Activated CD8-positive, alpha-beta memory T cell treated with anti-CD3 and anti-CD28 coated beads for 24 hours (primary cell): ENCODE measurements at places on chromosomes 13 and 19.

DNA sequence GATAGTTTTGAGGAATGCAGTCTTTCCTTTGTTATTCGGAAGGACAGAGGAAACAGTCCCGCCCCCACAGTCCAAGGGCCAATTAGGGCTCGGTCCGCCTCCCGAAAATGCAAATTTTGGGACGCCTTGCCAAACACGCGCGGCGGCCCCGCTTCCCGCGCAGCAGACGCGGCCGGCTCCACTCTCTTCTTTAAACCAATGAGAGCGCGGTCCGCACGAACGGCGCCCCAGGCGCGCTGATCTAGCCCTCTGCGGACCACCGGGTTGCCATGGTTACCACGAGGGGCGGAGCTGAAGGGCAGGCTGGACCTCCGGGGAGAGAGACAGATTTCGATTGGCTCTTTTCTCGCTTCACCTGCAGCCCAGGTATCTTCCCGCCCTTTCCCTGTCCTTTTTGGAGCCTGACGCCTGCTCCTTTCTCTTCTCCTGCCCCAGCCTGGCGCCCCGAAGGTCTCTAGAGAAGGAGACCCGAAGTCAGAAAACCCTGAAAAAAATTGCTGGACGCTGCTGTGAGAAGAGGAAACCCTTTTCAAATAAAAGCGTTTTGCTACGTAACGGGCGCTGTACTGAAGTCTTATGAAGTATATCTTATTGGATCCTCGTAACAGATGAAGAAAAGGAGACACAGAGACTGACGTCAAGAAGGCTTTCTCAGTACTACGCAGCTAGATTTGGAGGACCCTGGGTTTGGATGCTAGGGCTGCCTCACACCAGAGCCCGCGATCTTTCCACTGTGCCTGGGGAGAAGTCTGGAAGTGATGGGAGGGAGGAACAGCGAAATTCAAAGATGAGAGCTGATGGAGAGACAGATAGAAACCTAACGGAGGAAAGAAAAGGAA lies 2.0 kb downstream of the PTH2 start:
- DNase-seq: no peak

DNA sequence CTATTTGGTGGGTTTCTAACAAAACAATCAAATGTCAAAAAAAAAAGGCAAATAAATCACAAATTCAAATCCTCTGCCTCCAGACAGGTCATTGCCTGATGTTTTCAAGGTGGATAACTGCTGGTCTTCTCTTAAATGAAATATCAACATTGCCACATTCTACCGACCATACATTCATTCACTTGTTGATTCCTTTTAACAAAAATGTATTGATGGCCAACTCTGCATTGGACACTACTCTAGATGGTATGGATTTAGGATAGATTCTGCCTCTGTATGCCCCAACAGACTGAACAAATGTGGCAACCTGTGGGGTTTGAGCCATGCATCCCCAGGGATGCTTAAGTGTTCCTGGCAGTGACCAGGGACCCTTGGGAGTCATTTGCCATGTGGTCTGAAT lies 87.6 kb upstream of the STK24 start:
- no peak for DNase-seq

GRCh38 chr13:61144834-61145593 lies 270.6 kb downstream of the PCDH20 start:
- DNase-seq: no peak

- no peak for DNase-seq
Observed at GRCh38 chr13:70188567-70188966, 80.3 kb upstream of the KLHL1 start.

GRCh38 chr19:51712461-51713081 lies 11.2 kb downstream of the HAS1 start:
- no peak for DNase-seq

DNA sequence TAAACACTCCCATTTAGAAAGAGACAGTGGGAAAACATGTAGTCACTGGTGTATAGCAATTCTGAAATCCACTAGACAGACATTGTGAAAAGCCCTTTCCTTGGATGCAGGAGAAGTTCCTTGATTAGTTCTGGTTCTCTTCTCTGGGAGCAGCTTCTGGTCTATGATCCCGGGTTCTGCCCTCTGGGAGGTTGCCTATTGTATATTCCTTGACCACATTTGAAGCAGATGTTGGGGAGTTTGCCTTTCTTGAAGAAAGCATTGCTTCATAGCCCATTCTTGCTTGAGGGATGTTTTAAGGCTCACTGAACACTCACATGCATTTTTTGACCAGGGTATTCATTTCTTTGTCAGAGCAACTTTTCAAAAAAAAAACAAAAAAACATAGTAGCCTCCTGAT lies 211.9 kb downstream of the NDFIP2 start:
- DNase-seq: no peak
